Epithelial cell of prostate (primary cell): ENCODE measurements at places on chromosomes 1 and 21.

DNA sequence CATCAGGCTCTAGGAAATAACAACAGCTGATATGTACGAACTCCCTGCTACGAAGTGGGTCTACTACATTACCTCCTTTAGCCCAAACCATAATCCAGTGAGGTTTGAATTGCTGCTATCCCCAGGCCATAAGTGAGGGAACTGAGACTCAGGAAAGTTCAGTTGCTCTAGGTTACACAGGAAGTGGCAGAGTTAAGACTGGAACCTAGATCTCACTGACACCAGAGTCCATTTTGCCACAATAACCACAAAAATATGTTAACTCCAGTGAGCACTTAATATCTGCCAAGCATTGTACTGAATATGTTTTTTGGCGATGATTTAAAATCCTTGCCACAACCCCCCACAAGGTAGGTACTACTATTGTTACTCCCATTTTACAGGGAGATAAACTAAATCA, 8.9 kb upstream of the TADA1 start:
- no peak for DNase-seq

GRCh38 chr21:16587681-16588375, 858.0 kb downstream of the USP25 start:
- peak; percentile 46 for DNase-seq

DNA sequence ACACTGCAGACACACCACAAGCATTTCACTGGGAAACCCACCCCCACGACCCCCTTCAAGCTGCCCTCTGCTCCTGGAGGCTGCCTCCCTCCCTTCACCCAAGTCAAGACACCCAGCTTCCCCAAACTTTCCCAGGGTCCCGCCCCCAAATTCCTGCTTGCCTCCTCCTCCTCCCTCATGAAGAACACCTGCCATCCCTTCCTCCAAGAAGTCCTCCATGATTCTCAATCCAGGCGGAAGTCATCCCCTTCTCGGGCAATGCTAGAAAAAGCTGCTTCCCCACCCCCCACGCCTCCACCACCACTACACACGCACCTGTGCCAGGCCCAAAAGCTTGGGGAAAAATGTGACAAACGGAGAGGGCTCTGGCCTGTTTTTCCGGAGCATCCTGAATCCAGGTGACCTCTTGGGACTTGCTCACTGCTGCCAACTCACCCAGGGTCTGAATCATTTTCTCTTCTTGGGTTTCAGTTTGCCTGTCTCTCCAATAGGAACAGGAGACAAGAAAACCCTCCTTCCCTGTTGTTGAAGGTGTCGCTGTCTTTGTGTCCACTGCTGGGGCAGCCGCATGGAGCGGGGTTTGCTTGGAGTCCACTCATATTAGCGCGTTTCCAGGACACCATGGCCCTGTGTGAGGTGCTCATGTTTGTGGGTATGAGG, 101.0 kb upstream of the CASZ1 start:
- DNase-seq, result no peak

- DNase-seq, result no peak
These were observed 323.3 kb downstream of the KCTD3 start for GRCh38 chr1:215890438-215890837.

DNA sequence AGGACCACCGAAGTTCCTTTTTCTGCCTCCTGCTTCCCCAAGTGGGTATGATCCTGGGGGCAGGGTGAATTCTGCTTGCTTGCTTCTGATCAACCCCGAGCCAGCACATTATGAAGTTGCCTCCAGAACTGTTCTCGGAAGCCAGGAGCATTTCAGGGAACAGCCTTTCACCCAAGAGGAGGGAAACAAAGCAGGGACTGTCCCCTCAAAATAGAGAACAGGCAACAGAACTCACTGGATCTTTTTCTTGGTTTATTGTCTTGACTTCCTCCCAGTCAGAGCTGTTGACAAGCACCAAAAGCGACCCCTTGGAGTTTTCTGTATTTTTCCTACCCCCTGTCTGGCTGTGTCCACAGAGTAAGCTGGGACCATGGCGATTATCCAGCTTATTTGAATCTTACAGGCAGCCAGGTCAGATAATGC, 258.3 kb upstream of the SGIP1 start:
- no peak for DNase-seq

- DNase-seq, result no peak
These were observed 491.6 kb upstream of the C1orf87 start for GRCh38 chr1:60564916-60565750.

GRCh38 chr1:161119092-161119903, 1.4 kb downstream of the NIT1 start:
- peak; percentile 84 for DNase-seq

DNA sequence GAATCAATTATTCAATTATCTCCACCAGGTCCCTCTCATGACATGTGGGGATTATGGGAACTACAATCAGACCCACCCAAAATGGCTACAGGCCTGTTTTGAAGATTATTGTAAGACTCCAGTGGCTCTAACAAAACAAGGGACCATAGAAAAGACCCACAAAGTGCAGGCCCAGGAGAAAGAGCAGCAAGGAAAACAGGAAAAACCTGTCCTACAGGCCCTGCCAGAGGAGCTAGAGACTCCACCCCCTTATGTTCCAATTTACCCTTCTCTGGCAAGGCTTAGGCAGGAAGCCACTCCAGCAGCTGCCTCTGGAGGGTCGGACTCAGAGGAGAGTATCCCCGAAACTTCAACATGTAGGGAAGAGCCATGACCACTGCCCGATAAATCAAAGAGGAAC, 96.5 kb downstream of the LIPI start:
- DNase-seq, result peak; percentile 43

DNA sequence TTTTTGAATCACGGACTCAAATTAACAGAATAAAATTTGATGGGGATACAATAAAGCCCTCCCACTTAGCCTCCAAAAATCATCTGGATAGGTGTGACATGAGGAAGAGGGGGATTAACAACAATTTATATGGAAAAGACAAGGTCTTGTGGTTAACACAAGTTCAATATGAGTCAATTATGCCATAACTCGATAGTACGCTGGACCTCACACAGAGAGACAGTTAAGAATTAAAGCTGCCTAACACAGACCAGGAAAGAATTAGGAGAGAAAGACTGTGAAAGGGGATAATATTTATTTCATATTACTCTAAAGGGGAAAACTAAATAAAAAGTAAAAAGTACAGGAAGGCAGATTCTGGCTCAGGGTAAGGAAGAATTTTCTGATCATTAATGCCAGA, 243.7 kb upstream of the LYPLAL1 start:
- no peak for DNase-seq

DNA sequence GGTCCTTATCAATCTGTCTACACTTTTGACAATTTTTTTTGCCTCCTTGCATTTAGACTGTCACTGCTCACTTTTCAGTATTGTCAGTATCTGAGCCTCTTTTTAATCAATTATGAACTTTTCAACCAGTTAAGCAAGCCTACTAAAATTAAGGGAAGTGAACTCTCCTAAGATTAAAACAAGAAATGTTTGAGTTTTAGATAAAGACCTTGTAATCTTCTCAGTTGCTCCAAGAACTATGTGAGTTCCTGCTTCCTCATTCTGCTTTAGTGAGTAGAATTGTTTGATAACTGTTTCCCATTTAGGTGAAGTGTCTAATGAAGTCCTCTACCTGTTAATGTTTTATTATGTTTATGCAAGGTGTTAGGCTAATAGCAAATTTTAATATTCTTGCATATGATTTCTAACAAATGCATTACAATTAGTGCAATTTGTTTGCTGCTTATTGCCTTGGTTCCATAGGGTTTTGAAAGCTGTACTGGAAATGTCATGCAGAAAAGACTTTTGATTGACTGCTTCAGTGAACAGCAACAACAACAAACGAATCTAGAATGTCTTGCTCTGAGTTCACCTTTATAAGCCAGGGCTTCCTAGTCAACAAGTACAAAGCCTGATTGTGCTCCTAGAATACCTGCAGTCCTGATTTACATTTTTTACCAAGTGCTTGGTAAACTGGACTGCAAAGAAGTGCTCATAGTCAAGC, 40.9 kb downstream of the PLA2G4A start:
- DNase-seq, result no peak

GRCh38 chr21:42190486-42190863, 28.5 kb upstream of the ABCG1 start:
- DNase-seq, result no peak

GRCh38 chr1:201108614-201109013, 3.6 kb downstream of the CACNA1S start:
- DNase-seq, result no peak

DNA sequence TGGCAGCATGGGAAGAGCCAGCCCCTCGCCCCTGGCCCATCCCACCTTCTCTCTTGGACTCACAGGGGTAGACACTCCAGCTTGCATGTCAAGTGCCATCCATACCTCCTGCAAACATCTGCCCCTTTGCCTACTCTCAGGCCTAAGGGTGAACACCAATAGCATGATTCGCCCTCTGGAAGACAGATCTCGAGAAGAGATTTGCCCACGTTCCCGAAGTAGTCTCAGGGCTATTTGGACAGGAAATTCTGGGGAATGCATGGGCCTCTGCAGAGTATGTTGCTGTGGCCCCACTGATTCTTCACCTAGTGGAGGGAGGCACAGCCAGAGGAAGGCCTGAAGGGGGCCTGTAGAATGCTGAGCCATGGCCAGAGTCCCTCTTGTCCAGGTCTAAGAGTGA, 29.8 kb upstream of the DNASE2B start:
- DNase-seq, result no peak

GRCh38 chr1:184632415-184633175, 122.1 kb downstream of the EDEM3 start:
- DNase-seq, result peak; percentile 20

DNA sequence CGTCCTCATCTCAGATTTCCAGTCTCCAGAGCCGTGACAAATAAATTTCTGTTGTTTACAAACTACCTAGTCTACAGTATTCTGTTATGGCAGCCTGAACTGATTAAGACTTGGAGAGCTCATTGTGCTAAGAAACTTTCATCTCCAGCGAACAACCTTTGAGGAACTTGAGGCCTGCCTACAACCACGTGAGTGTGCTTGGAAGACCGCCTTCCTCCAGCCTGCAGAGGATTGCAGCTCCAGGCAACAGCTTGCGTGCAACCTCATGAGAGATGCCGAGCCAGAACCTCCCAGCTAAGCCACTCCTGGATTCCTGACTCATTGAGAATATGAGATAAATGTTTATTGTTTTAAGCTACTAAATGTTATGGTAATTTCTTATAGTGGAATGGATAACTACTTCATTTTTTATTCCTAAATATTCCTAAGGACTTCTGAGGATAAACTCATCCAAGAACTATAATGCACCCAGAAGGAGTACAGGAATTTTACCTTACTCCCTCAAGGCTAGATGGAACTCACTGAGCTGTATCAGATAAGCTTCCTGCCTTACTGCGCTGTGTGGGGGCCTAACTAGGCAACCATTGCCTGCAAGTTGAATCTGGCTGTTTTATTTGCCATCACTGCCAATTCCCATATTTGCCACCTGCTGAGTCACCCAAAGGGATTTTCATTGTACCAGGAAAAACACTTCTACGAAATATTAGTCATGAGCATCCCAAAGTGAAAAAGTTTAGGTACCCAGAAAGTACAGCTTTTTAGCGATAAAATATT, 17.6 kb downstream of the FAM177B start:
- DNase-seq, result peak; percentile 83

GRCh38 chr1:85060038-85060437, 11.7 kb upstream of the MCOLN3 start:
- no peak for DNase-seq

GRCh38 chr1:54571326-54571725, 23.3 kb downstream of the ACOT11 start:
- DNase-seq, result no peak

DNA sequence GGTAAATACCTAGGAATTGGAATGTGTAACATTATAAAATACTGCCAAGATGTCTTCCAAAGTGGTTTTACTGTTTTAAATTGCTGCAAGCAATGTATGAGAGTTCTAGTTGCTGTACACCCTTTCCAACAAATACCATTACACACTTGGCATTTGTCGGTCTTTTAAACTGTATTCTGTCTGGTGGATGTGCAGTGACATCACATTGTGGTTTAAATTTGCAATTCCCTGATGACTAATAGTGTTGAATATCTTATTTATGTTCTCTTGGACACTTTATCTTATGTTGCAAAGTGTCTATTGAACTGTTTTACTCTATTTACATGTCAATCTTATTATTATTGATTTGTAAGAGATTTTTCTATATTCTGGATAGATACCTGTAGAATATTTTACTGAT, 561.2 kb upstream of the B3GALT2 start:
- no peak for DNase-seq

- peak; percentile 86 for DNase-seq
These were observed 46.4 kb downstream of the ELF3 start for GRCh38 chr1:202056644-202057334.

DNA sequence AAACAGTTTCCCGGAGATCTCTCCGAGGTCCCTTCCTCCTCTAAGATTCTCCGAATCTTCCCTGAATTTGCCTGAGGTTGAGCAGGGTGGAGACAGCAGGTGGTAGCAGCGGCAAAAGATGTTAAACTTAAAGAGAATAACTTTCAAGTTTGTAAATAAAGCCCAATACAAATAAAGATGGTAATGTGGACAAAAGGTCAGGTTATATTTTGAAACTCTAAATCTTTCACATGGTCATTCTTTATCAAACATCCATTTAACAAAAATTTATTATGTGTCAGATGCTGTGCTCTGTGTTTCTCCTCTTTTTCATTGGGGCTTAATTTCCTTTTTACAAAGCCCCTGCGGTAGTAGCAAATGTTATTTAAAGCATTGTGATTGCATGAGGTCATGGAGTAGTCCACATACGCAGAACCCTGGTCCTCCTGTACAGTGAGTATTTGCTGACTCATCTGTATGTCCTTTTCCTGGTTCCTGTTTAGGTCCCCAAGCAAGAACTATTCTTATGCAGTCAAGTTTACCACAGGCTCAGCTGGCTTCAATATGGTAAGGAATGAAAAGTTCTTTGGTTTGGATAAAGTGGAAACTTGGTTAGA, 119.2 kb downstream of the ITSN1 start:
- DNase-seq, result peak; percentile 84

DNA sequence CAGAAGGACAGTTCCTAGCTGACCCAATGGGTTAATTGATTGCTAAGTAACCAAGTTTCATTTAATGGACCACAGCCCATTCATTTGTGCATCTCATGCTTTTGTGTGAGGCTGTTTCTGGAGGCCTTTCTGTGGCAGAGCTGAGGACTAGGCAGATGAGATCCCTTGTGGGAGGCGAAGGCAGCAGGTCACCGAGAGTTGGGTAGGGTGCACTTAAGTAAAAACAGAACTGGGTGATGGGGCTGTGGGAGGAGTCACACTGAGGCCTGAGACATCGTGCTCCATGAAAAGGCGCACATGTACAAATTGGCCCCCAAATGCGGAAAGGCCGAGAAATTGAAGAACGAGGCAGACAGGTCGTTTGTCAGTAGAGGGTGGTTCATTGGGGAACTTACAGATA, 60.9 kb downstream of the S100B start:
- no peak for DNase-seq
